ENCODE measurements at places on chromosomes 5 and 9.

- DNase-seq = no peak
These were observed 2.1 kb upstream of the BASP1 start for GRCh38 chr5:17215361-17215760.

DNA sequence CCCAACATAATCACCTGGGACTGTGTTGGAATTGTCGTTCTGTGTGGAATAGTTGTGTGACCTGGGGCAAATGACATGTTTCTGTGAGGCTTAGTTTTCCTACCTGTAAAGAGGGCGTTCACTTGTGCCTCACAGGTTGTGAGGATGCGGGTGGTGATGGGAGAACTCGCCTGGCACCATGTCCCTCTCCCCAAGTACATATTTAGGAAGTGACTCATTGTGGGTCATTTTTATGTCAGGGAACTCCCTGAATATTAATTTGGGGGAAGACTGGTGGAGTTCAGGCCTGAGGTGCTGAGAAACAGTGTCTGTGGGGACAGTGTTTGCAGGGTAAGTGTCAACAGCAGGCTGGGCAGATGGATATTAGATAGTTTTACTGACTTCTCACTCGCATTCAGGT lies 144.7 kb downstream of the KDM4C start:
- no peak for DNase-seq

DNA sequence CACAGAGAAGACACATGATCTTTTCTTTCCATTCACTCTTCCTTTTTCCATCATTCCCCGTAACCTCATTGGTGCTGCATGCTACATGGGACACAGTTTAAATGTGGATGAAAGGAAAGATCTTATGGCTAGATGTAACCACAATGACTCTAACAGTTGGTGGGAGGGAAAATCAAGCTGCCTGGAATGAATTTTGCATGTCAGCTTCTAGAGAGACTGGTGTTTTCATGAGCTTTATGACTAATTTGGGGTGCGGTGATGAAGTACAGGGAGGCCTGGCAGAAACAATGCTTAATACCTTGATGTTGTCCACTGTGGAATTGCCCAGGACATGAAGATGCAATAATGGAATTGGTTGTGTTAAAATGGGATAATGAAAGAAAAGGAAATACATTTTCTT lies 55.9 kb upstream of the MYO10 start:
- no peak for DNase-seq

DNA sequence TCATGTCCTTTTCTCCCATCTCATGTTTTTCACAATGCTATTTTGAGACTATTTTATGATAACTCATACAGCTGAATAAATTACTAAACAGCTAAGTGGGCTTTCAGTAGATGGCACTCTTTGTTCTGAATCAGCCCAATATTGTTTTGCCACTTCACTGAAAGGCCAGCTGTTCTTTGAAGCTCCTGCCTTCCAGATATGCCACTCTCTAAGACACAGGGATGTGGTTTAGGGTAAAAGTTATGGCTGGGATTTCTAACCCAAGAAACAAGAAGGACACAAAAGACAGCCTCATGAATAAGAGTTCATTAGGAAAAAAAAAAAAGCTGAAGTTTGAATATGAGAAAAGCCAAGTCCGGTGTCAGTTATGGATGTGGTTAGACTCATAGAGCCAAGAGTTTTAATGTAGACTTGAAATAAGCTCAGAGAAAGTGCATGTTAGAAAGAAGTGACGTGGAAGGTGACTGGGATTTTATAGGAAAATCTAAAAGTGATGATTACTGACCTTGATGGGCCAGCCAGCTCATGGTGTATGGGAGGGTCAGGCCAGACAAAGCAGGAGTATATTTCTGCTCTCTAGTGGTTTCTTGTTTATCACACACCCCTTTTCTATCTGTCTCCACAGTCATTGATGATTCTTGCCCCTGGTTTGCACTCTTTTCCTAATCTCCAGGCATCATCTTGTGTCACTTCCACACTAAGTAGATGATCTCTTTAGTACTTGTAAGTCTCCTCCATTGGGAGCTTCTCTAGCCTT lies 488.5 kb downstream of the NR2F1-AS1 start:
- no peak for DNase-seq

DNA sequence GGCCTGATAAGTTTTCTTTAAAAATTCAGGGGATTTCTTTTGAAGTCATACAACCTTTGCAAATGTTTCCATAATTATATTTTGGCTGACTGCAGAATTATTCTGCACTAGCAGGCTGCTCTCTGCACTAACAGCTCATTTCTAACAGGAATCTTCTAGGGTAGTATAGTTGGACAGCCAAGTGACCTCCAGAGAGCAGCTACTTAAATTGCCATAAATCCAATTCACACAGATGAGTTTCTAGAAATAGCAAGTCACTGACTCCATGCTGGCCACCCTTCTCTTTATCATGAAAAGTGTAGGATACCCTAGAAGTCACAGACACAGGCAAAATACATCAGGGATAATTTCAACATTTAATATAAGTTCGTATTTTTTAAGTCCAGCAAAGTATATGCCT lies 110.9 kb upstream of the TARS1 start:
- DNase-seq = no peak

GRCh38 chr5:147388184-147389108 lies 121.4 kb downstream of the DPYSL3 start:
- no peak for DNase-seq

GRCh38 chr9:18629136-18629535 lies 155.2 kb downstream of the ADAMTSL1 start:
- DNase-seq = no peak

- DNase-seq = no peak
These were observed 825 bp upstream of the PCAT7 start for GRCh38 chr9:94554078-94554438.

DNA sequence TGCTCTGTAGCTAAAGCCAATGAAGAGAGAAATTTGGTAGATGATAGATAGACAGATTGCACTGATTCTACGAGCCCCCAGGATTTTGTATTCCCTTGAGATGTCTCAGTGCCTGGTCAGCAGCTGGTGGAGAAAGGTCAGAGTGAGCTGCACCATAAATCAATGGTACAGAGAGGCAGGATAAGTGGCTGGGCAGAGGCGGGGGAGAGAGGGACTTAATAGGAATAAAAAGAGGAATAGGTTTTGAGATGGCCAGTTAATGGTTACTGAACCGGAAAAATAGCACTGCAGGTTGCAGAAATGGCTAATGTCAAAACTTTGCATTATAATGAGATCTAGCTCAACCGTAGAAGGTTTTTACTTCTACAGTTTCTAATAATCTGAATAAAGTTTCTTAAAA lies 47.9 kb upstream of the SLC12A2 start:
- no peak for DNase-seq

DNA sequence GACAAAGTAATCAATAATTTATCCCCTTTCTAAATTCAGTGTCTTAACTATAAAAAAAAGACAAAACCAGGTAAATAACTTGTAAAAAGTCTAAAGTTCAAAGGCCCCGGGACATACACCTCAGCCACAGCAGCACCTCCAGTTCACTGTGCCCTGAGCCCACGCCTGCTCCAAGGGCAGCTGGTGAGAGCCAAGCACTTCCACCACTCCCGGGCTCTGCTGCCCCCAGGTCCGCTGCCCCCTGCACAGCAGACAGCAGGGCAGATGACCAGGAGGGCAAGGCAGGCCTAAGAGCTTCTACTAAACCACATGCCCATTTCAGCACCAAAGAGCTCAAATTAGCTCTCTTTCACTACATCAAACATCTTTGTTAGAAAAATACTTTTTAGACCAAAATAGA lies 91.9 kb downstream of the CAMSAP1 start:
- DNase-seq = no peak

GRCh38 chr5:2919310-2920018 lies 168.0 kb upstream of the IRX2 start:
- no peak for DNase-seq

- no peak for DNase-seq
These were observed 56.7 kb upstream of the CARTPT start for GRCh38 chr5:71662381-71662780.

GRCh38 chr5:159210210-159210661 lies 883 bp upstream of the RNF145 start:
- DNase-seq = no peak

DNA sequence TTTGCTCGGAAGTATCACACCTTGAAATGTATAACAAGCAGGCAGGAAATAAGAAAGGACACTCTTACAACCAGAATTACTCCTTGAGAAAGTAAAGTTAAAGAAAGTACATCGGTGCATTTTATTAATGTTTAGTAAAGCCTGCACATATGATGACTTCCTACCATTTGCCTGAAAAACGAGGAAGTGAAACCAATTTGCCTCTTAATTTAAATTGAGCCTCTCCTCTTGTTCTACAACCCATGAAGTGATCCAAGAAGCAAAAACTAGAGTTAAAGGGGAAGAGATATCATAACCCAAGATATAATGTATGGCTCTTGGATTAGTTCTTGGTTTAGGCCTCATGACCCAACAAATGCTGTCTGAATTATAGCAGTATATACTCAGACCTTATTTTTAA lies 95.6 kb downstream of the GNAQ start:
- DNase-seq = no peak

- no peak for DNase-seq
These were observed 312.6 kb downstream of the TMEM232 start for GRCh38 chr5:110413856-110414255.

GRCh38 chr5:77758141-77758938 lies 17.8 kb downstream of the TBCA start:
- DNase-seq = no peak

DNA sequence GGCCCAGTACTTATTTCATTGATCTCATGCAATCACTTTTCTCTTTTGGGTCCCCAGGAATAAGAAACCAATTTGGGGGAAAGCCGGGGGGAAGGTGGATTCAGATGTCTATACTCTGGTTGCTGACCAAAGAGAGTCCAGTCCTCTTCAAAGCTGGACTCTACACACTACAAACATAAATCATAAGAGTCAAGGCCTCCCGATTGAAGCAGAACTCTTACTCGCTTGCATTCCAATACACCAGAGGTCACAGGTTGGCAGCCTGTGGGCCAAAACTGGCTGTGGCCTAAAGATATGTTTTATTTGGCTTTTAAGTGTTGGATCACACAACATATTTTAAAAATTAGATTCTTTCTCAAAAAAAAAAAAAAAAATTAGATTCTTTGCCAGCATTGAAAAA lies 311.4 kb upstream of the MSX2 start:
- DNase-seq = no peak
